ENCODE measurements at places on chromosomes 16 and 17.

GRCh38 chr16:46833460-46833800 is 2.5 kb upstream of the C16orf87 start:
- no peak for DNase-seq

GRCh38 chr17:57559634-57560318 is 185.3 kb downstream of the CCDC182 start:
- no peak for DNase-seq

DNA sequence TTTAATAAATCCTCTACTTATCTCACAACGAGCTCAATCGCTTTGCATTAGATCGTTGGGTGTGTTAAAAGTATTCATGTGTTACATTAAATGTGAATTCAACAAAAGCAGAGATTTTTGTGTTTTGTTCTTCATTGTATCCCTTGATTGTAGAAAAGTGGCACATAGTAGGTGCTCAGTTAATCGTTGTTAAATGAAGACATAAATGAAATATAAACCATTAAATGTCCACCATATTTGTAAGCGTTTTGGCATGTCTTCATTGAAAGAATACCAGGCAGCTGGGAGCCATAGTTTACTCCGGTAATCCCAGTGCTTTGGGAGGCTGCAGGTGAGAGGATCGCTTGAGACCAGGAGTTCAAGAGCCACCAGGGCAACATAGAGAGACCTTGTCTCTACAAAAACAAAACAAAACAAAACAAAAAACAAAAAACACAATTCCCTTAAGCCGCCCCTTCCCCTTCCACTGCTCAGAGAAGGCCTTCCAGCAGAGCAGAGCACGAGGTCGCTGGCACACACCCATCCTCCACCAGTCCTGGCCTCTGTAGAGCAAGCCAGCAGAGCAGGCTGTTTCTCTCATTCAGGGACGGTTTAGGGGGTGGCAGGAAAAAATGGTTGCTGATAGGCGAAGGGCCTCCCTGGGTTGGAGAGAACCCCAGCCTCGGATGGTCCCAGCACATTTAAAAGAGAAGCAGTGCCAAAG is 673 bp upstream of the CHD9 start:
- no peak for DNase-seq

DNA sequence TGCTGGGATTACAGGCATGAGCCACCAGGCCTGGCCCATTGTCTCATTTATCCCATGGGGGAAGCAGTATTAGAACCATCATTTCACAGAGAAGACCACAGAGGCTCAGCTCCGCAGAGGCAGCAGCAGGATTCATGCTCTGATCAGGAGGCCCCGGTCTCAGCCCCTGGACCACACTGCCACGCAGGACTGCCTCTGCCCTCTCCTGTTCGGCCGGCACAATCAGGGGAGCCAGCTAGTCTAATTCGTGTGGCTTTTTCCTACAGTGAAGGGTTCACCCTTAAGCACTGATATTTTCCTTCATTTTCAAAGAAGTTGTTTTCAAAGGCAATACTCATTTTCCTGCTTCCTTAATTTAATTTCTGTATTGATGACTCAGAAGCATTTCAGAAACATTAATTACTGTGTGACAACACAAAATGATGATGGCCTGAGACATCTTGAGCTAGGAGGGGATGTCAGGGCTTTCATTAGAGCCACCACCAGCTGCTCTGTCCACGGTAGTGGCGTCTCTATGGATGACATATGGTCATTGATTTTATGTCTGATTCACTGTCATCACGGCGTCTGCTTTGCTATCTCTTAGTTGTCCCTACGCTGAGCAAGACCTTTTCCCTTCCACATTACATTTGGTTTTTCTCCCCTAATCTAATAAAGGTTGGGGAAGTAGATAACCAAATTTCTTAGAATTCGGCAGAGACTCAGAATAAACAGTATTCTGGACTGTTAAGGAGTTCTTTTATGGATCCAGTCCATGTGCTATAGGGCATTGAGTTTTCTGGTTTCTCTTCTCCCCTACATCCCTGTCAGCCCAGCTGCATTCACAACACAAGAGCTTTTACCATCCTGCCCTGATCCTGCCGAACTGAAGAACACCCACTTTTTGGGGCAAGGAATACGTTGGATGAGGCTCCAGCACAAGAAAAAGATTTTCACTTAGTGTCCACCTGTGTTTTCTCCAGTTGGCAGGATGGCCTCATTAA is 314.0 kb downstream of the SLC39A11 start:
- no peak for DNase-seq

GRCh38 chr17:12977008-12977751 is 40.6 kb downstream of the ELAC2 start:
- DNase-seq: no peak

GRCh38 chr16:53056392-53056881 is 1.6 kb downstream of the CHD9 start:
- DNase-seq: no peak

DNA sequence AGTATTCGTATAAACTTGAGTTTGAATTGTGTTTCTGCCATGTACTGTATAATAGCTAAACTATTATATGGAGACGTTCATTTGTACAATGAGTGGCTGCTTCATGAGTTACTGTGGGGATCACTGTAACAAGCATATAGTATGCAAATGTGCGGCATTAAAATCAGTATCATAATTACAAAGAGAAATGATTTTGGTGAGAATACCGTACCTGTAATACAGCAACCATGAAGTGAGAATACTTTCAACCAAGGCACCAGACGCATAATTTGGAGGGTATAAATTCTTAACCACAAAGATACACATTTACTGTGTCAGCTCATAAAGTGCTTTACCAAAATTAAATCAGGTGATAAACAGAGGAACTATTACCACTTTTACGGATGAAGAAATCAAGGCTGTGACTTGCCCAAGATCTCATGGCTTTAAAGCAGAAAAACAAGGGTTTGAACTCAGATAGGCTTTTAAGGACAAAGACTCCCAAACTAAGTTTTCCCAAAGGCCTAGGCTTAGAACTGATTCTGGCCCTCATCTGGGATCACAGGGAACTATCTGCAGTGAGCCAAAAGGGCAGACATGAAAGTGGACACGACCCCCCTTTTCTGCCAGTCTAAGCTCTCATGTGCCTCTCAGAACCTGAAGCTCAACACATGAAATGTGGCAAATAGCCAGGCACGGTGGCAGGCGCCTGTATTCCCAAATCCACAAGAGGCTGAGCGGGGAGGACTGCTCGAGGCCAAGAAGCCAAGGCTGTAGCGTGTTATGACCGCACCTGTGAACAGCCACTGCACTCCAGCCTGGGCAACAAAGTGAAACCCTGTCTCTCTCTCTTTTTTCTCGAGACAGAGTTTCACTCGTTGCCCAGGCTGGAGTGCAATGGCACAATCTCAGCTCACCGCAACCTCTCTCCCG is 6.4 kb downstream of the RPS15A start:
- no peak for DNase-seq

- no peak for DNase-seq
Measured at GRCh38 chr17:34764716-34765115, 185.3 kb downstream of the TMEM132E start.

DNA sequence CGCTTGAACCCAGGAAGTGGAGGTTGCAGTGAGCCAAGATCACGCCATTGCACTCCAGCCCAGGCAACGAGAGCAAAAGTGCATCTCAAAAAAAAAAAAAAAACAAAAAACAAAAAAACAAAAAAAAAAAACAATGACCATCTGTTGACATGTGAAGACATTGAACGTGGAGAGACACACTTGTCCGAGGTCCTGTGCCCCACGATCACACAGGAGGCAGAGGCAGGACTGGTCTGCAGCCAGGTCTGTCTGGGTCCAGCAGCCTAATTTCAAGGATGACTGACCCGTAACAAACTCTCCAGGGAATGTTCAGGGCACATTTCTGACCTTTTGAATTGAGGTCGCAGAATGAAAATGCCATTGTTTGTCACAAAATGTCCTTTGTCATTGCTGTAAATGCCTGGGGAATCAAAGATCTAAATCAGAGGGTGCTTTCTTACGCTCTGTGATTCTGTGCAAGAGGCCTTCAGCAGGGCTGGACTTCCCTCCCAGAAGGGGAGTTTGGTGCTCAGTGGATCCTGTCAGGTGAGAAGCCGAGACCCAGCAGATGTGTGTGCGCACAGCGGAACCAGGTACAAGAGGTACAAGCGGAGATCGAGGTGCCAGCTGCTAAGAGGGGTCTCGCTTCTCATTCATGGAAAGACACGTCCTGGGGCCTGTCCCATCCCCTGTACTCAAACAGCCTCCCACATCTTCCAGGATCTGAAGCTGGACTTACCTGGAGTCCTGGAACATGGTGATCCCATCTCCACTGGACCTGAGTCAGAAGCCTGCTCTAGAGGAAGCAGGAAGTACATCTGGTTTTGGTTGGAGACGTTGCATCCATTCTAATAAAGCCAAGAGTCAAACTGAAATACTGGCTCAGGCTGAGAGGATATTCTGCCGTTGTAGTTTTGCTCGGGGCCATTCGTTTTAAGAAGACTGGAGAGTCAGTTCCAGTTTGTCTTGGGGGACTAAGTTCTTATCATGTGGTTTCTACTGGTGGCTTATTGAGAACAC is 95.8 kb downstream of the IRF8 start:
- no peak for DNase-seq

GRCh38 chr16:78446486-78446885 is 347.0 kb downstream of the WWOX start:
- no peak for DNase-seq

DNA sequence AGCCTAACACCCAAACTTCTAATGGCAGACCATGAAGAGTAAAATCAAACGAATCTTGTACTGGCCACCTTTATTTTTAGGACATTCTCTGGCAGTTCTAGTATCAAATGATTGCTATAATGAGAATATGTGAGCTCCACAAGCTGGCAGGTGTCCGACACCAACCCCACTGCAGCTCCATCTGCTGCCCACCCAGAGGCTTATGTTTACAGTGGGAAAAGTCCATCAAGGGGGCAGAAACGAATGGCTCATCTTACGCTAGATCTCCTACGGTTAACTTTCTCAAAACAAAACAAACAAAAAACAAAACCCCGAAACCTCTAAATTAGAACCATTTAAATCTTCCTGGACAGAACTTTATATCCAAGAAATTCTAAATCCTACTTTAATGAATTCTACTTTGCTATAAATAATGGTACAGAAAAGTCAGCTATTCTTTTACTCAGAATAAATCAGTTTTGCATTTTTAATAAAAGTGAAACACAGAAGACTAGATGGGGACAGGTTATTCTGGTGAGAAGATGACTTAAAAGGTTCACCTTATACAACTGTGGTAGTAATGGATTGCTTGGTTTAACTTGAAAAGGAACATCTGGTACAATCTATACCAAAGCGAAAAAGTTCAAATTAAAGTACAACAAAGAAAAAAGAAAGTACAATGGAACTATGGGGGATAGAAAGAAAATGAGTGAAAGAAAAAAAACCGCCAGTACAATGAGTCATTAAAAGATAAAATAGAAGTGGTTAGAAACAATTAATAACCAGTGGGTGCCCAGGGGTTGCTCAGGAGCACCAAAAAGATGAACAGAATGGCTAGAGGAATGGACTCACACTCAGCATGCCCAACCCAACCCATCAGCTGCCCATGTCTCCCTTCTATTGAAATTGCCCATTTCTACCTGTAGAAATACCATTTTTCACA is 40.2 kb downstream of the GRB2 start:
- DNase-seq: no peak

GRCh38 chr16:29198731-29199521 is 207.6 kb downstream of the NPIPB11 start:
- DNase-seq: no peak

- DNase-seq: no peak
Measured at GRCh38 chr17:44792276-44792675, 33.5 kb downstream of the ADAM11 start.

DNA sequence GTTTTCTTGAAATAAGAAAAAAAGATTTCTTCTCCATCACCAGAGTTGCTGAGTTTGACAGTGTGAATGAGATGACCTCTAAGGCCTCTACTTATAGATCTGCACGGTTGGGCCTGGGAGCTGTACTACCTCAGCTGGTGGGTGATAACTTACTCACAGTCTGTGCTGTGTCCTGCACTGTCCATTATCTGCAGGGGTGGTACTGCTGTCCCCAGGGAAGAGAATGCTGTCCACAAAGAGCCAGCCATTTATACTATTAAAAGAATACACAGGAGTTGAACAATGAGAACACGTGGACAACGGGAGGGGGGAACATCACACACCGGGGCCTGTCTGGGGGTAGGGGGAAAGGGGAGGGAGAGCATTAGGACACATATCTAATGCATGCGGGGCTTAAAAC is 655.3 kb downstream of the WWOX start:
- no peak for DNase-seq

DNA sequence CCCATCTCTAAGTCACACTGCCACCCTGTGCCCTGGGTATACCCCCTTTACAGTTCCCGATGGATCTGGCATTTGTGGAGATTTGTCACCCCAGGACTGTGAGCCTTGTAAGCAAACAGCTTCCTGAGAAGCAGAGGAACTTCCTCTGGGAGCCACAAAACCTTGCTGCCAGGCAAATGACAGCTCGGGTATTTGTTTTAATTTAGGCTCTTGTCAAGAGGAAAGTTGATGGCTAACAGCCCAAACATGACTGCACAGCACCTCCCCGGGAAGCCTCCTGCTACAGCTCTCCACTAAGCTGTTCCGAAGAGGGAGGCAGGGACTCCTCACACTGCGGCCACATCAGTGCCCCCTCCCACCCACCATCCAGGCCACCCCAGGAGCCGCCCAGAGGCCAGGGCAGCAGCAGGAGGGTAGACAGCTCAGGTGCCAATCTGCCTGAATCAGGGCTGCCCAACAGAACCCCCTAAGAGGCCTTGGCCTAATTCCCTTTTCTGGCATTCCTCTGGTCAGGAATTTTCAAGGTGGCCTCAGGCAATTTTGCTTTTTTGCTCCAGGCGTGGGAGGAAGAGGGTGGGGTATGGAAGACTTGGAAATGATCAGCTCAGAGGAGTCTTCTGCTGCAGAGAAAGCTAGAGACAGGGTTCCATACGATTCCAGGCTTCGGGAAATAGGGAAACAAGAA is 2.6 kb downstream of the ABR start:
- no peak for DNase-seq

- no peak for DNase-seq
Measured at GRCh38 chr16:24085666-24086065, 170.5 kb upstream of the CACNG3 start.

DNA sequence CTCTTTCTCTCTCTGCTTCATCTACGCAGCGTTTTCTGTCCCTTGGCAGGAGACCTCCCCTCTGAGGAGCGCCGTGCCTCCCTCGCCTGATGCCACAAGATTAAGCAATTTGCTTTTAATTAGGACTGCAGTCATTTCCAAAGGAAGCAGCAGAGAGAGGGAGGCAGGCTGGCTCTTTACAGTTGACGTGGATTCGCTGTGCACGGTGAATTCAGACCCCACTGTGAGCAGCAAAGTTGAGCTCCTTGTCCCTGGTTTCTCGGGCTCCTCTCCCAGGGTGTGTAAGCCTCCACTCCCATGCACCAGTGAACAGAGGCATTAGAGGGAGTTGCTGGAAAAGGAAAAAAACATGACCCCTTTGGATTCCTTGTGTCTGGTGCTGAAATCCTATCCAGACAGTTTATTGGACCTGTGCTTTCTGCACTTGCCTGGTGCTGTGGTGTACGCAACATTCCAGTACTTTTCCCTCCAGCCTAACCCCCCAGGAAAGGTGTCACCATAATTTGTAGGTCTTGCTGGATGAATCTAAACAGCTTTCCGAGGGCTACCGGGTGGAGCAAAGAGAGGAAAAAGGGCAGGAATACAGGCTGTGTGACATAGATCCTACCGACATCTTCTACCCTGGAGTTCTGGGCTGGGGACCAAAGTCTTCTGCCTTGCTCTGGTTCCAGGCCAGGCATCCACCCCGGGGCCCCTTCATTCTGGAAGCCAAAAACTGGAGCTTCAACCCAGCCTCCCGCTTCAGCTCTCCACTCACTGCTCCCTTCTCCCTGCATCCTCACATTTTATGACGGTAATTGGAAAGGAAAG is 171.0 kb downstream of the MAF start:
- DNase-seq: no peak

GRCh38 chr17:14301279-14302090 is 604 bp downstream of the HS3ST3B1 start:
- no peak for DNase-seq

GRCh38 chr16:85716022-85716679 is 27.4 kb upstream of the GINS2 start:
- DNase-seq: no peak
